ENCODE measurements at places on chromosomes 16 and 17. TPM values are rescaled to one million over a fixed set of nuclear protein-coding genes. Genes with fewer than 3 reads are reported as not detected.

GRCh38 chr16:23317266-23317661 is 15.2 kb downstream of the SCNN1B start:
- no peaks in the 10 kb centered on the region for H3K36me3 ChIP-seq
- H3K4me1 ChIP-seq: no peaks in the 10 kb centered on the region
- H3K27ac ChIP-seq: no peak overlapping the region
- no peak for DNase-seq

DNA sequence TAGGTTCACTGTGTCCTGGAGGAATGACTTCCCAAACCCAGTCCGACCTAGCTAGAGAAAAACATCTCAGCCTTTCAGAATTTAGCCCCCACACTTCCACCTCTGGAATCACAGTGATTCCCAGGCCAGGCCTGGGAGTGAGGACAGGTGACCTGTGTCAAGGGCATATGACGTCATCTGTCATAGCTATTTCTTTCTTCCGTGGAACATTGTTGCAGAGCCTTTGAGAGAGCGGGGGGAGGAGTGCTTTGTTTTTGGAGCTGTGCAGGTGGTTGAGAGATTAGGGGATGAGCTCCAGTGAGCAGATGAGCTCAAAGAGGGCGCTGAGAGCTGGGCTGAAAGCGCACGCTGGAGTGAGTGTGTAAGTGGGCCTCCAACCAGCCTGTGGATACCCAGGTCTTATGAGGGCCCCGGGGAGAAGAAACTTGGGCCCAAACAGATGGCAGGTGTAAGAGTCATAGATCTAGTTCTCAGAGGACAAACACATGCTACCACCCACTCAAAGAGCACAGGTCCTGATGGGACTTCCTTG is 344.8 kb downstream of the SNX29 start:
- H3K4me1 ChIP-seq: no peaks in the 10 kb centered on the region
- H3K36me3 ChIP-seq: no peaks in the 10 kb centered on the region
- no peaks in the 10 kb centered on the region for H3K27me3 ChIP-seq
- H3K27ac ChIP-seq: no peak overlapping the region

DNA sequence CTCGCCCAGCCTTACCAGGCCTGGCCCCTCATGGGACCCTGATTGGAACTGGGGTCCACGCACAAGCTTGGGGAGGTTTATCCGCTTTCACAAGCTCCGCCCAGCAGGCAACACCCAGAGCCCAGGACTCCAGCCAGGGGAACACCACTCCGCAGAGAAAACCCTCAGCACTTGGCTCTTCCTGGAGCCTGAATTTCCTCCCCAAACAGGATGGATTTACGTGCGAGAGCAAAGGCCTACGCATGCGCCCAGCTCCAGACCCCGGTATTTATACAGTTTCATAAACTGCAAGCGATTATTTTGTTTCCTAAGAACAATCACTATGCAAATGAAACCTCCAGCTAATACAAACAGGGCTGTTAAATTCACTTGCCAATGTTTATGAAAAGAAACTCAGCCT is 22.8 kb downstream of the ZNF423 start:
- H3K4me3 ChIP-seq: no peak overlapping the region
- no peaks in the 10 kb centered on the region for H3K27me3 ChIP-seq
- no peaks in the 10 kb centered on the region for H3K36me3 ChIP-seq

DNA sequence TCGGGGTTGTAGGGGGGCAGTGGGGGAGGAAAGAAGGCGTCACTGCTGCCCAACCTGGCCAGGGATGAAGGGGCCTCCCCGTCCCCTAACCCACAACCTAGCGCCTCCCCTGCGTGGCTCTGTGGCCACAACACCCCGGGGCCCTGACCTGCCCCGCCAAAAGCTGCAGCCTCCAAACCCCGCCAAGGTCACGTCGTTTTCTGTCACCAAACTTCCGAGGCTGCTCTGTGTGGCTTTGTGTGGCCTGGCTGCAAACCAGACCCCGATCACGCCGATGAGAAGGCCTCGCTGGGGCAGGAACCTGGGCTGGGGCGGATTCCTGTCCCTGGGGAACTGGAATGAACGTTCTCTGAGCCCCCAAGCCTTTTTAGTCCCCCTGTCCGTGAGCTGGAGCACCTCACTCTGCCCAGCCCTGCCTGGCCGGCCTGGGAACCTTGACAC is 30.5 kb upstream of the CIBAR2 start:
- DNase-seq: no peak
- H3K36me3 ChIP-seq: no peaks in the 10 kb centered on the region
- no peaks in the 10 kb centered on the region for H3K4me1 ChIP-seq
- H3K4me3 ChIP-seq: no peak overlapping the region
- no peaks in the 10 kb centered on the region for H3K27me3 ChIP-seq

- H3K27ac ChIP-seq: no peak overlapping the region
- peaks cover 6% of the 10 kb centered on the region for H3K4me1 ChIP-seq
- no peak for DNase-seq
- no peak overlapping the region for H3K4me3 ChIP-seq
- H3K36me3 ChIP-seq: no peaks in the 10 kb centered on the region
Observed at GRCh38 chr17:31480904-31481782, 89.7 kb downstream of the RAB11FIP4 start.

DNA sequence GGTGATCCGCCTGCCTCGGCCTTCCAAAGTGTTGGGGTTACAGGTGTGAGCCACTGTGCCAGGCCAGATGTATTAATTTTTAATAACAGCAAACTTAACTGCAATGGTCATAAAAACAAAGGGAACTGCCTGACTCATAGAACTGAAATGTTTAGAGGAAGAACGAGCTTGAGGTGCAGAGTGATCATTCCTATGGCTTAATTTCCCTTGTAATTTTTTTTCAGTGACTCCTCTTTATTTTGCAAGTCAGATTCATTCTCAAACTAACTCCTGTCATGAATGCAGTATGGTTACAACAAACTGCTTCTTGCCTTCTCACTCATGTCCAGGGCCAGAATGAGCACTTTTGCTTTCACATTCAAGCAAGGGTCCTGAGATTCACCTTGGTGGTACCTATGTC is 231.3 kb downstream of the HAPSTR1 start:
- no peak overlapping the region for H3K4me3 ChIP-seq
- H3K27me3 ChIP-seq: no peaks in the 10 kb centered on the region
- H3K4me1 ChIP-seq: no peaks in the 10 kb centered on the region

DNA sequence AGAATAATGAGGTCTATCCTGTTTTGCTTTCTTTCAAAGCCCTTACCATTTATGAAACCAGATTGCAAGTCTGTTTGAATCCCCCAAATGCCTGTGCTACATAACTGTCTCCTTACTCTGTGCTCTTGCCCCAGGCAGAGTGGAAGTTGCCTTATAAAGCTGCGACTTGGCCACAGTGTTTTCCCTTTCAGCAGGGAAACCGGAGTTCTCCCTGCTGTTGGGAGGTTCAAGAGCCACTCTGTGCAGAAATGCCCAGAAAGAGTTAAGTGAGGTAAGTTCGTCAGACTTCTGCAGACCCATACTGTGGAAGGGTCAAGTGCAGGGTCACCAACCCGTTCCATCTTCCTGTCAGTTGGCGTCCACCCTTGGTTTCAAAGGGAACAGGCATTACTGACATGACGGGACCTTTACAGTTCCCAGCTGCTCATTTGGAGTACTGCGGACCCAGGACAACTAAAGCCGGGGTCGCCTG is 508.9 kb downstream of the WWOX start:
- no peaks in the 10 kb centered on the region for H3K4me1 ChIP-seq
- no peak for DNase-seq
- H3K36me3 ChIP-seq: no peaks in the 10 kb centered on the region
- H3K27ac ChIP-seq: no peak overlapping the region
- H3K4me3 ChIP-seq: no peak overlapping the region
- H3K27me3 ChIP-seq: no peaks in the 10 kb centered on the region

The KRT28 gene
- not detected for total RNA-seq

GRCh38 chr17:21240369-21241055 is 12.7 kb downstream of the NATD1 start:
- no peaks in the 10 kb centered on the region for H3K27me3 ChIP-seq
- no peak for DNase-seq
- H3K27ac ChIP-seq: no peak overlapping the region

The CTF1 gene
- 0.55 TPM for total RNA-seq

The TEKT1 gene
- not detected for total RNA-seq

The TBC1D3K gene
- total RNA-seq: not detected

- H3K4me1 ChIP-seq: no peaks in the 10 kb centered on the region
- H3K27ac ChIP-seq: no peak overlapping the region
- DNase-seq: no peak
- H3K4me3 ChIP-seq: no peak overlapping the region
- H3K36me3 ChIP-seq: no peaks in the 10 kb centered on the region
- H3K27me3 ChIP-seq: no peaks in the 10 kb centered on the region
Observed at GRCh38 chr16:53912155-53912554, 208.2 kb downstream of the FTO start.

The KRTAP2-2 gene
- not detected for total RNA-seq

- no peak overlapping the region for H3K4me3 ChIP-seq
- H3K27me3 ChIP-seq: no peaks in the 10 kb centered on the region
- no peaks in the 10 kb centered on the region for H3K4me1 ChIP-seq
- DNase-seq: no peak
- no peak overlapping the region for H3K27ac ChIP-seq
- no peaks in the 10 kb centered on the region for H3K36me3 ChIP-seq
Observed at GRCh38 chr16:27239026-27239425, 29.5 kb downstream of the NSMCE1 start.

The IL21R gene
- total RNA-seq: 0.25 TPM

The CCDC154 gene
- not detected for total RNA-seq

- no peaks in the 10 kb centered on the region for H3K36me3 ChIP-seq
- DNase-seq: peak; percentile 37
- H3K4me1 ChIP-seq: peaks cover 3% of the 10 kb centered on the region
- H3K4me3 ChIP-seq: no peak overlapping the region
Observed at GRCh38 chr17:55576996-55577586, 65.8 kb upstream of the SMIM36 start.

DNA sequence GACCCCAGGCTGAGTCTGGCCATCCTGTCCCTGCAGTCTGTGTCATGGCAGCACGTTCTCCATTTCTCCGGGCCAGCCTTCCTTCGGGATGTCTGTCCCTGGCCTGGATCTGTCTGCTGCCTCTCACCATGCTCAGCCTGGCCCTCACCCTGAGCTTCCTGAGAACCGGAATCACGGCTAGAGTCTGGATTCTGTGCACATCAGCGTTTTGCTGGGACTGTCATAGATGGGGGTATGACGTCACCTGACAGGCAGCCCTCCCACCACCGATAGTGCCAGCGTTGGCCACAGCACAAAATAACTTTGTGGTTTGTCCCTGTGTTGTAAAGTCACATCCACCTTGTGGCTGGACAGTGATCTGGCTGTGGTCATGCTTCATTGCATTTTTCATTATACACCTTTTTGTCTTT is 59.2 kb downstream of the B9D1 start:
- no peak overlapping the region for H3K27ac ChIP-seq
- H3K27me3 ChIP-seq: no peaks in the 10 kb centered on the region
- H3K4me1 ChIP-seq: peaks cover 14% of the 10 kb centered on the region
- no peak overlapping the region for H3K4me3 ChIP-seq
- no peak for DNase-seq

The CMTM4 gene
- total RNA-seq: 5.1 TPM

DNA sequence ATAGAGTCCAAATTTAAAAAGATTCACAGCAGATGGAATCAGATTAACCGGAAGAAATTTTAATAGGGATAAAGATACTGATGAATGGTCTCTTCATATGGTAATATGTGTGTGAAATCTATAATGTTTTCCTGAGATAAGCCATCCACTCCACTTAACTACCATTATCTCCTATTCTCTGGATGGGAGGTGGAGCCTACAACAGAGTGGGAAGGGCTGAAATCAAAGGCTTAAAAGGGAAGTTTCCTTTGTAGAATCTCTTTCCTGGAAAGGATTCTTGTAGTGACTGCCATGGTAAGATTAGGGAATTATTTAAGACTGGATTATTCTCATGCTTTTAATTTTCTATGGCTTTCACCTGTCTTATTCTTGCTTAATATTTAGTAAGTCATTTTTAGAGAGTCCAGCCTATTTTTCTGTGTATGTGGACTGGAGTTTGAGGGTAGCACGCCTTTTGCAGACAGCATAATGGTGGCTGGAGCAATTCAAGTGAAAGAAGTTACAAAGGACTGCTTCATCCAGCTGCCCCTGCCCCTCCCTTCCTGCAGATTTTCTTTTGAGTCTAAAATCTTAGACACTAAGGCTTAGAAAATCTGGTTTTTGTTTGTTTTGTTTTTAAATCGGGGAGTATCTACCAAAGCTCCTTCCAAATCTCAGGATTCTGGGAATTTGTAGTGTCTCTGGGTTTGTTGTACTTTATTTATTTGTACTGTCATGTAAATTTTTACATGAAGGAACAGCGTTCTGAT is 26.5 kb downstream of the KAT7 start:
- H3K4me3 ChIP-seq: no peak overlapping the region
- H3K27me3 ChIP-seq: no peaks in the 10 kb centered on the region
- H3K27ac ChIP-seq: no peak overlapping the region
- DNase-seq: no peak

GRCh38 chr16:25563700-25564099 is 128.1 kb upstream of the HS3ST4 start:
- H3K27ac ChIP-seq: no peak overlapping the region
- H3K27me3 ChIP-seq: no peaks in the 10 kb centered on the region
- no peak overlapping the region for H3K4me3 ChIP-seq
- H3K36me3 ChIP-seq: no peaks in the 10 kb centered on the region
- no peaks in the 10 kb centered on the region for H3K4me1 ChIP-seq

The CTRB1 gene
- not detected for total RNA-seq

- H3K27me3 ChIP-seq: no peaks in the 10 kb centered on the region
- H3K27ac ChIP-seq: no peak overlapping the region
- H3K4me3 ChIP-seq: no peak overlapping the region
- H3K36me3 ChIP-seq: peaks cover 3% of the 10 kb centered on the region
- peak; percentile 85 for DNase-seq
- no peaks in the 10 kb centered on the region for H3K4me1 ChIP-seq
Observed at GRCh38 chr16:69741951-69742904, 12.5 kb downstream of the NOB1 start.

DNA sequence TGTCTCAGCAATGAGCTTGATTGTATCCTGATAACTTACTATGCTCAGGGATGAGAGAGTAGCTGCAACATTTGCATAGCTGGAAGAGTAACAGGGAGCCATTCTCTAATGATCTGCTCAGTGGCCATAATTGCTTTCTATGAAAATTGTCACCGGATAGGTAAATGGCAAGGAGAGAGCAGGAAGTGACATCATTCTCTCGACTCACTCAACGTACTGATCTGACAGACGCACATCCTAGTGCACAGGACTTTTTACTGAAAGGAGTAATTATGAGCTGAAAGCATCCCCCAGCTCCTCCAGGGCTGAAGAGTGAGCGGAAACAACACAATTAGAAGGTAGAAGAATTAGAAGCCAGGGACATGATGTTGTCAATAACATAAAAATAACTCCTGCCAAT is 71.8 kb downstream of the IRX5 start:
- no peak overlapping the region for H3K4me3 ChIP-seq
- no peak overlapping the region for H3K27ac ChIP-seq
- no peaks in the 10 kb centered on the region for H3K36me3 ChIP-seq
- no peak for DNase-seq

The DNAH3 gene
- total RNA-seq: not detected

GRCh38 chr16:117379-118365 is 20.8 kb downstream of the NPRL3 start:
- no peaks in the 10 kb centered on the region for H3K4me1 ChIP-seq
- H3K27me3 ChIP-seq: no peaks in the 10 kb centered on the region
- DNase-seq: no peak
- H3K27ac ChIP-seq: no peak overlapping the region
- H3K4me3 ChIP-seq: no peak overlapping the region
- H3K36me3 ChIP-seq: no peaks in the 10 kb centered on the region

- H3K4me3 ChIP-seq: no peak overlapping the region
- no peak for DNase-seq
- H3K4me1 ChIP-seq: no peaks in the 10 kb centered on the region
- no peaks in the 10 kb centered on the region for H3K27me3 ChIP-seq
- H3K36me3 ChIP-seq: peaks cover 63% of the 10 kb centered on the region
Observed at GRCh38 chr17:67733449-67733848, 15.7 kb downstream of the NOL11 start.

GRCh38 chr16:4370570-4371356 is 885 bp upstream of the VASN start:
- H3K36me3 ChIP-seq: no peaks in the 10 kb centered on the region
- DNase-seq: no peak
- no peaks in the 10 kb centered on the region for H3K27me3 ChIP-seq
- H3K27ac ChIP-seq: peak overlapping the region; percentile 21
